Kidney (tissue), 22 donors: ENCODE measurements at places on chromosomes 1 and 21. TPM values are rescaled to one million over a fixed set of nuclear protein-coding genes. Genes with fewer than 3 reads are reported as not detected.

CNST gene
- 24.1 TPM for total RNA-seq

FCRL2 gene
- 2.5 TPM for total RNA-seq

PDC gene
- not detected for total RNA-seq

DNA sequence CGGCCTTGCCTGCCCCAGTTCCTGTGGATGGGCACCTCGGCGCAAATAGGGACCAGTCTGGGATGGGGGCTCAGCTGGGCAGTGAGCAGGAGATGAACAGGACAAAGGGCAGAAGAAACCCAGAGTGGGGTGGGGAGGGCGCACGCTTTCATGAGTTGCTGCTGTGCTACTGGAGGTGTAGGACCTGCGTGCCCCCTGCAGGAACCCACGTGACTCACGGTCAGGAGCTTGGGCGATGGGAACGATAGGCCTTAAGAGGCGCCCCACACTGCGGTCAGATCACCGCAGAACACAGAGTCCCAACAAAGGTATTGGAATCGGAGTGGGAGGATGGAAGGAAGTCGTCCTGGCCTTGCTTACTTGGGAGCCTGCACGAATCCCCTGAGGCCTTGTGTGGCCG is 17.2 kb downstream of the PRDM15 start:
- H3K27ac ChIP-seq: no peak overlapping the region
- no peaks in the 10 kb centered on the region for H3K4me1 ChIP-seq
- no peak overlapping the region for H3K4me3 ChIP-seq
- peak; percentile 40 for DNase-seq
- H3K36me3 ChIP-seq: peaks cover under 1% of the 10 kb centered on the region

- no peak for DNase-seq
- H3K27ac ChIP-seq: no peak overlapping the region
- H3K27me3 ChIP-seq: no peaks in the 10 kb centered on the region
- no peaks in the 10 kb centered on the region for H3K4me1 ChIP-seq
- H3K36me3 ChIP-seq: peaks cover 30% of the 10 kb centered on the region
- no peak overlapping the region for H3K4me3 ChIP-seq
Observed at GRCh38 chr1:35893051-35893879, 10.3 kb downstream of the AGO1 start.

DNA sequence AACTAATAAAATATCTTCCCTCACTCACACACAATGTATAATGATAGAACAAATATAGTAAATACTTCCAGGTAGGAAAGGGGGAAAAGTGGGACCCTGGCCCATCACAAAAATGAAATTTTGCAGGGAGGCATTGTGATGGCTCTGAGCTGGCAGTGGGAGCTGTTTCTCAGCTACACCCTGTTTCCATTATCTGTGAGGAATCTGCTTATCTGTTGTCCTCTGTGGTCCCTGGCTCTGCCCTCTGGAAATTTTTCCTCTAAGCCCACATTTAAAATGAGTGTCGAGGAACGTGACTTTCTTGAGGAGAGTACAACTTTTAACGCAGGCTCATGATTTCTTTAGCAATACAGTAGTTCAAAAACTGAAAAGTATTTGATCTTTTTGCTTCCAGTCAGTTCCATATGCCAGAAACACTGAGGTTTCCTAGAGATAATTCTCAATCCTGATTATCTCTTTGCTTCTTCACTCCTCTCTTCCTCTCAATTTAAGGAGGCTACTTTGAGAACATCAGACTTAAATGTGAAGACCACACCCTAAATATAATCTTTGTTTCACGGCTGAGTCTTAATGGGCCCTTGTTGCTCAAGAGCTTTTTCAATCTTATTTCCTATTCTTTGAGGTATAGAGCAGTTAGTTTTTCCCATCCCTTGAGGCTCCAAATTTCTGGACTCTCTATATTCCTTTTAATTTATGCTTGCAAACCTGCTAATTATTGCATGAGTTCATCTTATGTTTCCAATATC is 5.0 kb upstream of the EEIG2 start:
- H3K4me3 ChIP-seq: no peak overlapping the region
- no peaks in the 10 kb centered on the region for H3K4me1 ChIP-seq
- no peak overlapping the region for H3K27ac ChIP-seq
- no peak for DNase-seq
- H3K36me3 ChIP-seq: no peaks in the 10 kb centered on the region
- H3K27me3 ChIP-seq: no peaks in the 10 kb centered on the region

DNA sequence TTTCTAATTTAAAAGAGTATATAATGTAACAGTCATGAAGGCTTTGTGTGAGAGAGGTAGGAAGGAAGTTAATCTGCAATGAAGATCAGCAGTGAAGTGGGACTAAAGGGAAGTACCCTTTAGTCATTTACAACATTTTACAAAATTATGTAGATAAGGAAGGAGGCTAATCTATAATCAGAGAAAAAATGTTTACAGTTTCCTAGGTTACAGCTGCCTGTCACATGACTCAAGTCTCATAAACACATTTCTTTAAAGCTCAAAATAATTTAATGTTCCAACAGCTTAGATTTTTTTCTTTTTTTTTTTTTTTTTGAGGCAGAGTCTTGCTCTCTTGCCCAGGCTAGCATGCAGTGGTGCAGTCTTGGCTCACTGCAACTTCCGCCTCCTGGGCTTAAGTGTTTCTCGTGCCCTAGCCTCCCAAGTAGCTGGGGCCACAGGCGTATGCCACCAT is 26.2 kb upstream of the CAP1 start:
- no peaks in the 10 kb centered on the region for H3K27me3 ChIP-seq
- no peak overlapping the region for H3K4me3 ChIP-seq
- H3K27ac ChIP-seq: no peak overlapping the region
- no peaks in the 10 kb centered on the region for H3K36me3 ChIP-seq
- DNase-seq: peak; percentile 15
